Liver (tissue), 10 donors: ENCODE measurements at places on chromosomes 11 and 22.

GRCh38 chr11:72637926-72638325 is 36.3 kb downstream of the PDE2A start:
- no peak for DNase-seq

DNA sequence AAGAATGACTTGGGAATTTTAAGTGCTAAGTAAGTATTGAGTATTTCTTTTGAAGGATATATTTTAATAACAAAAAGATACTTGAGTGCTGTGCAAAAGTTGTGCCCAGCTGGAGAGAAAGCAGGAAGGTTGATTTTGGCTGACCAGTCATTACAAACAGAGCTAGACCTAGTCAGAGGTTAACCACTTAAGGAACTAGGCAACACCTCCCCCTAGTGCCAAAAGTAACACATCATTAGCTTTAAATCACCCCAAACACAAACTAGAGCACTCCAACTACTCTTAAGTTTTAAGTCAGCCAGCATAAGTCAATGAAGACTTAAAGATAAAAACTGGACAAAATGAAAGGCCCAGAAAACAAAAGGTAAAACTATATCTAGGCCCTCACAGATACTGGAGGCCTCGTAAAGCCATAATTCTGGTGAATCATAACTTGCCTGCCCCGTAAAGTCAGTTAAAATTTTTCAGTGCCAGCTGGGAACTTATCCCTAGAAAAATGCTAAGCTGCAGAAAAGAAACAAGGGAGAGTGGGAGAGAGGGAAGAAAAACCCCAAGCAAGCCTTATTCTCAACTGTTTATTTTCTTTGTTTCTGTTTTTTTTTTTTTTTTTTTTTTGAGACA is 4.6 kb downstream of the TMEM9B start:
- peak; percentile 36 for DNase-seq

DNA sequence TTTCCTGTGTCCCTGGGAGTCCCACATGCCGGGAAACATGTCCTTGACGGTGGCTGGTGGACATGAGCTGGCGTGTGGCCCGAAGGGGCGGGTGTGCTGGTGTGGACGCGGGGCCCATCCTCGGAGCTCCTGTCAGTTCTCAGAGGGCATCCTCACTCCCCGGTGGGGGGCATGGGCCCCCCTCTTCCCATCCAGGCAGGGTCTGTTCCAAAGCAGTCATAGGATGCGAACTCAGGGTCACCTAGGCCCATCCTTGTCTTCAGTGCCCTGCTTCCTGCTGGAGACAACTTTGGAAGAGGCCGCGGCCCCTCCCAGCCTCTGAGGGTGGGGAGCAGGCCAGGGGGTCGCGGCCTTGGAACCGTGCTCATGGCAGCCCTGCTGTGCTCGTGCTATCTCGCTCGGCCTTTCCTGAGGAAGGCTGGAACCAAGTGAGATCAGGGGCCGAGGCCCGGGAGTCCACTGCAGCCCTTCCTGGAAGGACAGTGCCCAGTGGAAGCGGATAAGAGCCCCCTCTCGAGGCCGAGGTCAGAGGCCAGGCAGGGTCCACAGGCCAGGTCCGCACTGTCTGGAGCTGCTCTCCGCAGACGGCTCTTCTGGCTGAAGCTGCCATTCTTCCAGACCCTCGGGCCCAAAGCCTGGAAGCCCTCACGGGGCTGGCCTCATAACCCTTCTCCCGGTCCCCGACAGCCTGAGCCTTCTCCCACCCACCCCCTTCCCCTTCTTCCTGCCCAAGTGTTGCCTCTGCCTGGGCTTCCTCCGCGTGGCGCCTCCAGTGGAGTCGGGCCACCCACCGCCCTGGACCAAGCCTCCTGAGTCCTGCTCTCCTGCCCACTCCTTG is 8.7 kb downstream of the GRK2 start:
- no peak for DNase-seq

- DNase-seq: no peak
Observed at GRCh38 chr22:35378621-35379020, 2.3 kb upstream of the HMOX1 start.

DNA sequence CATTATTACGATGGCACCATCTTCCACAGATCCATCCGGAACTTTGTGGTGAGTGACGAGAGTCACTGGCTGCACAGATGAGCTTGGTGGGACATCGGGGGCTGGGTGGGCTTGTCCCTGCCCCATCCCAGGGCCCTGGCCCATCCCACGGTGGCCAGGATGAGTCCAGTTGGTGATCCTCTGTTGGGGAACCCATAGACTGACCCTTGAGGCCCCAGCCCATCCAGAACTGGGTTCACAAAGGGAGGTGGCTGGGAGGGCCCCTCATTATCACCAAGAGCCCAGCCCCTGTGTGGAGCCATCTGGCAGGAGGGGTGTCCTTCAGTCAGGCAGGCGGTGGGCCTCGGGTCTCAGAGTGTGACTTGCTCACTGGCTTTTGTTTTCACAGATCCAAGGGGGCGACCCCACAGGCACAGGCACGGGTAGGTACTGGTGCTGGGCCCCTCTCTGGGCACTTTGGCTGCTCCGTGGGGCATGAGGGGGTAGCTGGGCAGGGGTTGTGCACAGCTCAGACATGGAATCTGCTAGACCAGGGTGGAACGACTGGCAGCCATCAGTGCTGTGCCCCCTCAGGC is 22.0 kb downstream of the PPIL2 start:
- no peak for DNase-seq

GRCh38 chr22:45743687-45744086 is 72.1 kb downstream of the ATXN10 start:
- no peak for DNase-seq

GRCh38 chr22:40477683-40478337 is 107.4 kb downstream of the SGSM3 start:
- DNase-seq: no peak

- no peak for DNase-seq
Observed at GRCh38 chr11:118258410-118258809, 5.7 kb downstream of the MPZL2 start.

GRCh38 chr11:93614173-93614722 is 47.2 kb upstream of the CEP295 start:
- no peak for DNase-seq

GRCh38 chr11:75441804-75442132 is 8.8 kb upstream of the KLHL35 start:
- DNase-seq: no peak

- no peak for DNase-seq
Observed at GRCh38 chr22:27420195-27420816, 381.2 kb downstream of the MN1 start.

DNA sequence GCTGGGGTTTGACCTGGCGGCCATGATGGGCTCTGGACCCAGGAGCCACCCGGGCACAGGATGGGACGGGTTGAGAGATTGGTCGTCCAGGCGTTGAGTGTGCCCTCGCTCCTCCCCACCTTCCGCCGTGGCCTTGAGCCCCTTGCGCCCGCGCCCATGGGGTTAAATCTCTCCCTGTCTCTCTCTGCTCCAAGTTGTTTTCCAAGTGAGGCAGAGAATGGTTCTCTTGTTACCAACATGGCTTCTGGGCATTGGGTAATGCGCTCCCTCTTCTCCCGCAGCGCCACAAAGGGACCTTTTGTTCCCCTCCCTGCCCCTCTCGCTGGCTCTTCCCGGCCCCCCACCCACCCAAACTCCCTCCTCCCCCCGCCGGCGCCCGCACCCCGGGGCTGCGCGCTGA is 18.8 kb upstream of the PICK1 start:
- DNase-seq: no peak

DNA sequence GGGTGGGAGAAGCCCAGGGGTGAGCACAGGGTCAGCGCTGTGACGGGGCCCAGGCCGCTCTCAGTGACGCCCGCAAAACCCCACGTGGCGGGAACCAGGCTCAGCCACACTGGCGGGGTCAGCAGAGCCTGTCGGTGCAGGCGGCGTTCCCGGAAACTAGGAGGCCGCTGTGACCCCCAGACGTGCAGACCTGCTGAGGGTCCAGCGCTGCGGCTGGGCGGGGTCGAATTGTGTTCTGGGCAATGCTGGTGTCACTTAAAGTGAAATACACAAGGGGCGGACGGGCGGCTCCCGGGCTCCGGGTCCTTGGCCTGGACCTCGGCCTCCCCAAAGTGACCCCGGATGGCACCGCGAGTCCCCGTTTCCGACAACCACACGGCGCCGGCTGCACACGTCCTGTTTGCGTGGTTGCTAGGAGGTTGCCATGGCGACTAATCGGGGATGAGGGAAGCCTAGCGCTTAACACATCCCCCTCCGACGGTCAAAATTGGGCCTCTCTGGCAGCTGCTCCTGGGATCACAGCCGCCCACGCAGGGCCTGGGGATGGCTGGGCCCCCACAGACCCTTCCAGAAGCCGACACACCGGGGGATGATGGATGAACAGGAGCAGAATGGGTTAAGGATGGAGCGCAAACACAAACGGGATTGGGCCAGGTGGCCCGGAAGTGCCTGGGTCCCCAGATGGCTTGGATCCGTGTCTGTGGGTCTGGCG is 81.7 kb upstream of the PRR5 start:
- peak; percentile 54 for DNase-seq

GRCh38 chr11:8168485-8169257 is at the start of gene RIC3:
RIC3 (minus strand) TSS chr11:8169025; CDS start chr11:8168989, 36 bp downstream.
- DNase-seq: no peak

DNA sequence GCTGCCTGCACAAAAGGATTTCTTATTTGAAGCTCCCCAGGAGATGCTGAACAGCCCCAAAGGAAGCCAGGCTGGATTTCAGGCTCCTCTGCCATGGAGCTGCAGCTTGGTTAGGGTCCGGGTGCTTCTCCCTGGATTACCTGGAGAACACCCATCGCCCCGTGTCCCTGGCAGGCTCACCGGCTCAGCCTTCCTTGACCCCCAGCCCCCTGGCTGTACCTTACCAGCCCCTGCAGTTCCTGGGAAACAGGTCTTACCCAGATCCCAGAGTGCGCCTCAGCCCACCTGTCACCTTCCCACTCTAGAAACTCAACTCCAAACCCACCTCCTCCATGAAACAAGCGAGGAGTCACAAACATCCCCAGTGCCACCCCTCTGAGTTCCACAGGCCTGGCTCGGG is 45.3 kb upstream of the CD5 start:
- DNase-seq: no peak

GRCh38 chr11:112769584-112769983 is 191.6 kb upstream of the NCAM1 start:
- DNase-seq: no peak

GRCh38 chr11:46360878-46361277 is 13.6 kb downstream of the DGKZ start:
- no peak for DNase-seq

GRCh38 chr11:27551127-27551526 is 44.6 kb upstream of the LIN7C start:
- DNase-seq: no peak

DNA sequence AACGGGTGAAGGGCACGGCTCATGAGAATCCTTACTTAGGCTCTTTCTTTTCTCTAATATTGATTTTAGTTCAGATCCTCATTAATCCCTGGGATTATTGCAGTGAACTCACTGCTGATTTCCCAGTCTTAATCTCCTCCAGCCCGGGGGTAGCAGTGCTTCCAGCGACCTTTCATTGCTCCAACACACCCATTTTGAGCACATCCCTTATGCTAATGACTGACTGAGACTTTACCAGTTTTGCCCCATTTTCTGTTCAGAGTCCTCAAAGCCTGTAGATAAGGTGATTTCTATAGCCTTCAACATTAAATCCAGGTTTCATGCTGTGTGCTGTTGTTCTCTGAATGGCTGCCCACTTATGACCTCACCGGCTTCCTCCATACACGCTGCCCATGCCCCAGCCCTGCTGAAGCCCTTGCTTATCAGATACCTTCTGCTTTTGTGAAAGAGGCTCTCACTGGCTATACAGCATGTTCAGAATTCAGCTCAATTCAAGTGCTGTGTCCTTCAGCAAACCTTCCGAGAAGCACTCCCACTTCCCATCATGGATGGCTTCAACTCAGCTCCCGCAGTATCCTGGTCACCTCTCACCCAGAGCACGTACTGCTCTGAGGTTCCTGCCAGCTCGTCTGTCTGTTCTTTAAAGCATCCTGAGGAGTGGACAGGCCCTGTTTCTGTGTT is 49.0 kb downstream of the PPFIA1 start:
- DNase-seq: no peak

- no peak for DNase-seq
Observed at GRCh38 chr22:44738347-44738715, 14.0 kb upstream of the ARHGAP8 start.

- no peak for DNase-seq
Observed at GRCh38 chr11:130828741-130829140, 87.5 kb downstream of the SNX19 start.

- peak; percentile 61 for DNase-seq
Observed at GRCh38 chr11:68146010-68146540, 24.9 kb upstream of the CHKA start.

DNA sequence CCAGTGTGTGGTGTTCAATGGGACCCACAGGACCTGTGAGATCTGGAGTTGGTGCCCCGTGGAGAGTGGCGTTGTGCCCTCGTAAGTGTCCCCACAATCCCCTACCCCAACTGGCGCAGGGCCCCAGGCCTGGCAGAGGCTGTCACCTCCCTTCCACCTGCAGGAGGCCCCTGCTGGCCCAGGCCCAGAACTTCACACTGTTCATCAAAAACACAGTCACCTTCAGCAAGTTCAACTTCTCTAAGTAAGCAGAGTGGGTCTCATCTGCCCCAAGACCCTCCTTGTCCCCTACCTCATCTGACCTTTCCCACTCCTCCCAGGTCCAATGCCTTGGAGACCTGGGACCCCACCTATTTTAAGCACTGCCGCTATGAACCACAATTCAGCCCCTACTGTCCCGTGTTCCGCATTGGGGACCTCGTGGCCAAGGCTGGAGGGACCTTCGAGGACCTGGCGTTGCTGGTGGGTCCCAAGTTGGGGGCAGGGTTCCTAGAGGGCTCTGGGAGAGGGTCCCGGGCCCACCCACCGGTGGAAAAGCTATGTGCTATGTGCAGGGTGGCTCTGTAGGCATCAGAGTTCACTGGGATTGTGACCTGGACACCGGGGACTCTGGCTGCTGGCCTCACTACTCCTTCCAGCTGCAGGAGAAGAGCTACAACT is 8.1 kb downstream of the P2RX6 start:
- no peak for DNase-seq

GRCh38 chr22:40123387-40123786 is 54.3 kb upstream of the TNRC6B start:
- DNase-seq: no peak

GRCh38 chr11:127050186-127050585 is 49.6 kb upstream of the KIRREL3 start:
- no peak for DNase-seq

DNA sequence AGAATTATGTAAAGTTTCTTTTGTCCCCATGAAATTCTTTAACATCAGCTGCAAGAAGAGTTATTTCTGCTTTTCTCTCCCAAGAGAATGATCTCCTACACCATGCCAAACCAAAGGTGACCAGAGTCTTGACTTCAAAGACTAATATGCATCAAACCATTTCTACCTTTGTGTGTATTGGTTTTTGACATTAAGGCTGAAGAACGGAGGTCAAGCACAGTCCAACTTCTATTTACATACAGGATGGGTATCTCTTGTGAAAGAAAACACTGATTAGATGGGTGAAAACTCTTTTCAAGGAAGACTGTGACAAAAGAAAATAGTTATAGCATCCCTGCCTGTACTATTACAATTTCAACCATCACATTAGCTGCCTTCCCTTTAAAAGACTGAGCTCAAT is 256.3 kb downstream of the CADM1 start:
- DNase-seq: no peak

DNA sequence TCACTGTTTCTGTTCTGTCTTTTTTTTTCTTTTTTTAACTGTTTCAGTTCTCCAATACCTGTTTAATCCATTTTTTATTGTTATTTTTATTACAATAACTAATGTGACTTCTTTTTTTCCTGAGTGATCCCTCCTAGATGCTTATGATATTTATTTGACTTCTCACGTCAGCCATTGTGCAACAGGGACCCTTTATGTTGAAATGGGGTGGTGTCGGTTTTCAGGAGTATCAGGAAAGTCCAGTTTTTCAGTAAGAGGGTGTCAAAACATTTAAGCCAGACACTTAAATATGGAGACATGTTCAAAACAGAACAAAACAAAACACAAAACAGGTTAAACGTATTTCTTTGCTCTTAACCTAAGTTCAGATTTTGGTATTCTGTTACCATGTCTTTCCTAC is 418.8 kb downstream of the DYNC2H1 start:
- no peak for DNase-seq
